ENCODE measurements at places on chromosomes 2 and 18.

DNA sequence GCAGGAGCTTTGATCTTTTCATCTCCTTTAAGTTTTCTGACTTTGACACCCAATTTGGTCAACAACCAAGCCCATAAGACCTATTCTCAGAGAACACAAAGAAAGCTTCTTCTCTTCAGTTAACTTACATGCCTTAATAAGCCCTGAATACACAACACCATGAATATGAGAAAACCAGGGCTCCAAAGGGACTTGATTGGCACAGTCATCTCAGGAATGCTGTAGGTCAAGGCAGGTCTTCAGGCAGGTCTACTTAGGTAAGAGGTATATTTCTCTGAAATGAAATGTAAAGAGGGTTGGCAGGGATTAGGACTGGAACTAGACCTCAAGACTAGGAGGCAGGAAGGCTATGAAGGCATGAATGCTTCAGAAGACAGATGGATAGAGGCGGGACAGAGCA, 24.4 kb upstream of the EIF2AK3 start:
- DNase-seq: no peak

DNA sequence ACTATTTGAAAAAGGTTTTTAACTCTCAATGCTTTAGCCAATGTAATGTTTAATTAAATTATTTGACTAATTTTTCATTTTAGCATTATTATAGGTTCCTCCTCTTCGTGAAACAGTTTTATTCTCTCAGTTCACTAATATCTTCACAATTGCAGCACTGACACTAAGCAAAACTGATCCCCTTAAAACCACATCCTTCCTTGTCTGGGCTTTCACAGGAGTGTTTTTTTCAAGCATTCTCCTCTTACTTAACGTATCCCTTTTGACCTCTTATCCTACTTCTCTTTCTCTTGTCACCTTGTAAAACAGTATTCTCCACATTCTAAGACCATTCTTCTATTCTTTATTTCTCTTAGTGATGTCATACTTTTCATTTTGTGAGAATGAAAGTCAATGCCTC, 112.8 kb downstream of the DSC3 start:
- DNase-seq: no peak

GRCh38 chr2:46550686-46551404, 71.5 kb downstream of the TMEM247 start:
- no peak for DNase-seq

DNA sequence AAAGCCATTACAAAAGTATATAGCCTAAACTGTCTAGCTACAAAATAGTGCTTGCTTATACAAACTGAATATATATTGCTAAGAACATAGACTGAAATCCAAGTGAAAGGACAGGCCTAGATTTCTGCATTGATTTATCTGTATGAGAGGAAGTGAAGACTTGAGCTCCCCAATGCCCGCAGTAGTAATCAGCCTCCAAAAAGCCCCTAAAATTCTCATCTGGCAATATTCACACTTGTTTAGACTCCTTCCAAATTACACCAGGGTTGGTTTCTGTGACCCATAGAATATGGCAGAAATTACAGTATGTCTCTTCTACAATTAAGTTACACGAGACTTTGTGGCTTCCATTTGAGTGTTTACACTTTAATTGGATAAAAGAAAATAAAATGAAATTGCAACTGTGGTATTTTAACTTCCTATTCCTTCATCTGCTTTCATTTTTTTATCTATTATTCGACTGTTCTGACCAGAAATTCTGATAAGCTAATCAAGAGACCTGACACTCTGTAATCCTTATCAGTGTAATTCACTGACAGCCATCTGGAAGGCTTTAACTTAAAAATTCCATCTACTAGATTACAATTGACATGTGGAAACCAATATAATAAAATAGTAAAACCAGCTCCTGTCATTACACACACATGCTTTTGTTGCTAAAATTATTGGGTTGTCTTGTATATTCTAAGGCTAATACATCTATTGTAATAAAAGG, 21.1 kb downstream of the ABCB11 start:
- peak; percentile 14 for DNase-seq

DNA sequence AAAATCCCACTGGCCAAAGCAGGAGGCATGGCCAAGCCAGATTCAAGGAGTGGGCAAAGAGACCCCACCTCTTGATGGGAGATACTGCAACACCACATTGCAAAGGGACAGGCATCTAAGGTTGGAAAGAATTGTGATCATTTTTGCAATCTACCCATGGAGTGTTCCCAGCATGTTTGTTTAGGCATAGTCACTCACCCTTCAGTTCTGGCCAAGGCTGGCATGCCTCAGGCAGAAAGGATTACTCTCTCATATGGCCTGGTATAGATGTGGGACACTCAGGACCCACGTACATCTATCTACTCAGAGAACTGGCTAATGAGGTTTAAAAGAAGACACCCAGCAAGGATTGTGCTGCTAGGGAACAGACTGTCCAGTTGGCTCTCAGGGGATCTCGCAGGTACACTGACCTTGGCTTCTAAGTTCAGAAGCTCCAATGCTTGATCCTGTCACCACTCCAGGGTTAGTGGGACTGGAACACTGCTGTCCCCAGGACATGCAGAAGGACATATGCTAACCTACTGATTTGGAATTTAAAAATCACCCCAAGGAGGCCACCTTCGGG, 183.7 kb downstream of the KLHL29 start:
- no peak for DNase-seq

DNA sequence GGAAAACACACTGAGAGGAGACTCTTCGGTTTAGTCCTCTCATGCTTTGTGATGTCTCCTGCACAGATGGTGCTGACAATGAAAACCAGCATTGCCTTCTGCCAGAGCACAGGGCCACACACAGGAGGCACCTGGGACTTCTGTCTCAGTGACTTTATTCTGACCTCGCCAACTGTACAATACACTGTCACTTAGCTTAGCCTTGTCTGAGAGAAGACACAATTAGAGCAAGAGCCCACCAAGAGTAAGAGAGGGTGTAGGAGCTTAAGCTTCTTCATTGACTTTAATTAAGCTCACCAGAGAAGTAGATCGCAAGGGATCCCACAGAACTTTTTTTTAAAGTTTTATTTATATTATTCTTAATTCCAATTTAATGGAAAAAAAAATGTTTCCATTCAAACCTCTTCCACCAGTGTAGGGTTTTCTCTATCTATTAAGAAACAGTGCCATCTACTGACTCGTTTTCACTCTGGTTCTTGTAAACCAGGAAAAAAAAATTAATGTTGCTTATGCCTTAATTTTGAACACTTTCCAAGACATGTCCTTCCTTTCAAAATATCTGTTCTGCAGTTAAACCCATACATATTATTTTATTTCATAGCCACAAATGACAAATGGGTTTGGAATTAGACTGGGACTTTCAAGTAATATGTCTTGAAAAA, 42.4 kb upstream of the DDX18 start:
- DNase-seq: peak; percentile 2

DNA sequence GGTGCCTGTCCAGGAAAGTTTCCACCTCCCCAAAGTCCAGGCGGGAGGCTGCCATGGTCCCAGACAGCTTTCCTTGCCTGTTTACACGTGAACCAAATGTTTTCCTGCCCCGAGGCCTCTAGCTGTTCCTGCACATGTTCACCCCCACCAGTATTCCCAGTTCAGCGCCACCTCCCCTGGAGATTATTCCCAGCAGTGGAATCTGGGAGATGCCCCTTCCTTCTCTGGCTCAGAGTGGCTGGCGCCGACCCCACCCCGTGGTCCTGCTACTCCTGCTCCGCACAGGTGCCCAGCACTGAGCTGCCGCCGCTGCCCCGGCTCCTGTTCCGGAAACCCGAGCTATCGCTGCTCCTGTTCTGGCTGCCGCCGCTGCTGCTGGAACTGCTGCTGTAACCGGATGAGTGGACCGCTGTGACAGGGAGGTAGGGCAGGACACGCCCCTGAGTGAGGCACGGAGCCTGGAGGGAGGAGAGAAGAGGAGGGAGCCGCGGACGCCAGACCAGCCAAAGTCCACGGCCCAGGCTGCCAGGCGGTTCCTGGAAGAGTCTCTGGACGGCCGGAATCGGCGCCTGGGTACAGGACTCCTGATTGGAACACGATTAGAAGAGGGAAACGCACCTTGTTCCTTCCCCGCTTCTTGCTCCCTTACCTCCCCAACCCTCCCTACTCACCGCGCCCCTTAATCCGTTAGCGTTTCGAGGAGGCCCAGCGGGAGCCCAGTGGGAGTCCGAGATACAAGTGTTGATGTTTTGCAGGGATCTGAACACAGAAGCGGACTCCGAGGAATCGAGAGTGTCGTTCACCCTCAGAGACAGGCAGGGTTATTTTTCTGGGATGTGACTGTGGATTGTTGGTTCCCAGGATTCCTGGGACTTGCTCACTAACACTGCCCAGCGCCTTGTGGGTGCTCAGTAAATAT, at the start of gene PDE11A:
Gene PDE11A (minus strand): TSS at position 395 of the 919 bp plus-strand sequence. CDS start 340 bp downstream, at position 55.
- peak; percentile 79 for DNase-seq

DNA sequence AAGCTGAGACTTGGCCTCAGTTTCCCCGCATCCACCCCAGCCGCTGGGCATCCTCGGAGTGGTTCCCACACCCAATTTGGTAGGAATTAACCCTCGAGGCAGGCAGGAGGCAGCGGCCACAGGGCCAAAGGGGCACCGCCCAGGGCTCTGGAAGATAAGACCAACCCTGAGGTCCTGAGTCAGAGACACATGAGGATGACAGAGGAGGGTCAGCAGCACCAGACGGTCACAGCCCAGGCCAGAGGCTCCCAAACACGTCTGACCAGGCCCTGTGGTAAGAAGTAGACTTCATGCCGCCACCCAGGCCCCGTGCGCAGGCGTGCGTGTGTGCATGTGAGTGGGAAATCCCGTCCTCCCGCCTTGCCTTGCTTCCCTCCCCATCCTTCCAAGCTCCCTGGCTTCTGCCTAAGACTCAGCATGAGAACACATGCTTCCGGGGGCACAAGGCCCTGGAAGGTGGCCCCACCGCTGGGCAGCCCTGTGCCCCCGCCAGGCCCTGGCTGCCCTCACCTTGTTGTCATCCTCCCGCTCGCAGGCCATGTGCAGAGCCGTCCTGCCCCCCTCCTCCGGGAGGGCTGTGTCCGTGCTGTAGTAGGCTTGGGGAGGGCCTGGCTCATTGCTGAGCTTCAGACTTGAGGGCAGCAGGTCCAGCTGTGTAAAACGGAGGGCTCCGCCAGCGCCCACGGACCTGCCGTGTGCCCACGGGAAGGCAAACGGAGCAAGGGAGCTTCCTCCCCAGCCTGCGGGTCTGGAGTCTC, 46.3 kb downstream of the ANKMY1 start:
- DNase-seq: peak; percentile 8

DNA sequence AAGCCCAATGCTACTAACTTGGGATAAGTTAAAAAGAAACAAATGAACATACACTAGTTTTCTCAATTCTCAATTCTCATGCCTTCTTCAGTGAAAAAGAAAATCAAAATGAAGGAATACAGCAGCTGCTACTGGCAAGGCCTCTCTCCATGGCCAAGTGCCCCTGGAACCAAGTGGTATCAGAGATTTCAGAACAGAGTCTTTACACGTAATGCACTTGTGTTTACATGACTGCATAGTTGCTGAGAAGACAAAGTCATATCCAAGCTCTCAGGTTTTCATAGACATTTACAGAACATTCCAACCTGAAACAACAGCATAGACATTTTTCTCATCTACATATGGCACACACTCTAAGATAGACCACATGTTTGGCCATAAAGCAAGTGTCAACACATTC, 789.9 kb downstream of the CBLN2 start:
- no peak for DNase-seq

GRCh38 chr2:854460-854859, 96.2 kb upstream of the SNTG2 start:
- peak; percentile 31 for DNase-seq

GRCh38 chr2:44753552-44754285, 187.8 kb upstream of the SIX3 start:
- peak; percentile 45 for DNase-seq

GRCh38 chr2:205782941-205783340, 100.6 kb downstream of the NRP2 start:
- no peak for DNase-seq

GRCh38 chr18:9719421-9719981, 11.4 kb downstream of the RAB31 start:
- DNase-seq: no peak

GRCh38 chr2:128715360-128715759, 396.7 kb upstream of the HS6ST1 start:
- DNase-seq: no peak

- DNase-seq: no peak
Observed at GRCh38 chr2:98027538-98027937, 31.8 kb upstream of the TMEM131 start.

DNA sequence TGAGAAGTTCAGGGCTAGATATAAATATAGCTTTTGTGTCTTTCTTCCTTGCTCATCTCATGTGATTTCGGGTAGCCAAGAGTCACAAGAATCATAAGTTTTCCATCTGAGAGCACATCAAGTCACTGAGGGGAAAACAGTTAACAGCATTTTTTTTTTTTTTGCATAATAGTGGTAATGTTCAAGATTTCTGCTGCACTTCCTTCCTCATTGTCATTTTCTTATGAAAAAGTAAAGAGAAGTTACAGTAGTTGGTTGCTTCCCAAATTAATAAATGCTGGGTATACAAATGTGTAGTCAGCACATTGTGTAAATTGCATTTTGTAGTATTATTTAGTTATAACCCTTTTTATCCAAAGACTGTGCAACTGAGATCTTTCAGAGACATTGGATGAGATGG, 93.6 kb downstream of the ZEB2 start:
- DNase-seq: no peak

DNA sequence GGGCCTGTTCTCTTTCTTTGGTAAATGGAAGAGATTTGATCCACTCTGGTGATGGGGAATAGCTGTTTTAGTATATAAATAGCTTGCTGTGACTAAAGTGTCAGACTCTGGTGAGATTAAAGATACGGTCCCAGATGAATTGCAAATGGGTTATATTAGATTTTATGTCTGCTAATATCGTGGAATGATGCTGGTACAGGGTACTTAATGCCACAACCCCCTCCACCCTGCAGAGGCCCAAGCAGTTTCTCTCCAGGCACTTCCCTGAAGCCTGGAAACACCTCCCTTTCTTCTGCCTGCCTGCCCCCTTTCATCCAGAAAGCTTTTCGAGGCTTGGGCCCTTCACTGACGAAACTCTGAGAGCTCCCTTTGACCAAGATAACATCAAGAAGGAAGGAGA, 21.4 kb upstream of the RFX8 start:
- no peak for DNase-seq

DNA sequence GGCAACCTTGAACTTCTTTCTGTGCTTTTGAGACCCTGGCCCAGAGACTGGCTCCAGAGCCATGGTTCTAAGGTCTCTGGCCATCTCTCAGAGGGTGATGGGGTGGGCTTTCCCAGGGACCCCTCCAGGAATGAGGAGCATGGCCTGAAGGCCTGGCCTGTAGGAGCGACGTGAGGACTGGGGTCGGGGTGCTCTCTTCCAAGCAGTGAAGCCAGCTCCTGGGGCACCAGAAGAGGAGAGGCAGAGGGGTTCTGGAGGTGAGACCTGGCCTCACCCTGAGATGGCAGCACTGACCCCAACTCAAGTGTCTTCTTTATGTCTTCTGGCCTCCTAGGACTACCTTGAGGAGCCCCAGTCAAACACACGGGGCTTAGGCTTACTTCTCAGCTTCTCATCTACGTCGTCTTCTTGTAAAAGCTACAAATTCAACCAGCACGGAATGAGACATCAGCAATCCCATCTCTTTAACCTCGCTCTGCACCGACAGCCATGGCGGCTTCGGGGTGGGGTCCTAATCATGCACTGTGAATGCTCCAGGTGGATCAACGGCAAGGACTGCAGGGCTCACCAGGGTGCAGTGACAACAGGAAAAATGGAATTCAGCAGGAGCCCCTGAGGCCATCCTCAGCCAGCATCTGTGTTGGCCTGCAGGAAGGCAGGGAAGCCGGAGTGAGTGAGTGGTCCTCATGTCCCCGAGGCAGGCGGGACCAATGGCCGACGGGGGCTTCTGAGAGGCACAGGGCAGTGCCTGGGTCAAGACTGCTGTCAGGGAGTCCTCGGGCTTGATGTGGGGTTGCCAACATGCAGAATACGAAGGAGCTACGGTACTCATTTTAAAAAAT, 214.1 kb downstream of the HDAC4 start:
- no peak for DNase-seq

GRCh38 chr2:111200333-111200881, 79.7 kb downstream of the BCL2L11 start:
- no peak for DNase-seq
